Activated CD4-positive, alpha-beta T cell treated with anti-CD3 and anti-CD28 coated beads, Interleukin-2, amount 50 U/mL, for 4 hours (primary cell): ENCODE measurements at places on chromosomes 16 and 17.
A peak's percentile ranks its signal among the peaks of the same experiment; 100 is the strongest.

GRCh38 chr16:526181-527014 is 1.1 kb upstream of the CAPN15 start:
- peak; percentile 13 for DNase-seq

GRCh38 chr17:82305727-82306300 is 11.6 kb downstream of the CD7 start:
- no peak for DNase-seq

DNA sequence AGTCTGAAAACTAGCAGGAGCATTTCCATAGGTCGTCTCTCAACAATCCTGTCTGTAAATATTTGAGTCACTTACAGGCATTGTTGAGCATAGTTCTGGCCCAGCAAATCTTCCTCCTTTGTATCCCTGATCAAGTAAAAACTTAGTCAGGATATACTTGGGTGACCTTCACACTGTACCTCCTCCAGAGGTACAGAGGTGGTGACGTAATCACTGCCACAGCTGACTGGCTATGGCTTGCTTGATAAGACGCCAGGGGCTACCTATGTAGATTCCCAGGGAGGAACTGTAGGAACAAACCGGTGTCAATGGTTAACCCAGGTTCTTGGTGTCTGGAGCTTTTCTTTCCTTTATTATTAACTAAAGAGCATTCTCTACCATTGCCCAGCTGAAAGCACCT is at the start of gene KCNJ16:
Gene KCNJ16, plus strand, starts transcription at position 270 of the 400 bp plus-strand sequence. CDS start 56,863 bp downstream, outside the sequence.
- DNase-seq = no peak

GRCh38 chr17:74466111-74466827 is at the start of gene CD300A:
CD300A (plus strand) TSS chr17:74466634; CDS start chr17:74466704, 70 bp downstream.
- no peak for DNase-seq

DNA sequence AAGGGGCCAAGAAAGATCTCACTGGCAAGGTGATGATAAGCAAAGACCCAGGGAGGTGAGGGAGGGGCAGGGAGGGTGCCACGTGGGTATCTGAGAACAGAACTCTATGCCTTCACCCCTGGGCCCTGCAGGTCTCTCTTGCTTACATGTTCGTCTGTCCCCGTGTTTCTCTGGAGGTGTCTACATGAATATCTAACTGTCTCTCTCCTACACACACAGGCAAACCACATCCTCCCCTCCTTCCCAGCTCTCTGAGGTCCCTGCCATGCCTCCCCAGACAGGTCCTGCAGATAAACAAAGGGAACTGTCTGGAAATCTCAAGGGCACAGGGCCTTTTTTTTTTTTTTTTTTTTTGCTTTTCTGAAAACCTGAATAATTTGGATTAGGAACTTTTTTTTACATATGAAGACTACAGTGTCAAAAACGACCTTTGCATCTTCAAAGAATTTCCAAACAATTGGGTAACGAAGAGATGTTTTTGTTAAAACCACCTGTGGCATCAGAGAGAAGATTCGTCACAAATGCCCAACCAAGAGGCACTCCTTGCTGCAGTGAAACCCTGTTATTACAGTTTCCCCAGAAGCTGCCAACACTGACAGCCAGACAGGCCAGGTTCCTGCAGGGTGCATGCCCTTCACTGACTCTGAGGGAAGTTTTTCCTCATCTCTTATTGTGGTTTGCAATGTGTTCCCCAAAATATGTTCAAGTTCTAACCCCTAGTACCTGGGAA is 17.8 kb downstream of the PLLP start:
- peak; percentile 33 for DNase-seq

GRCh38 chr17:15422392-15422965 is 44.9 kb downstream of the CDRT4 start:
- no peak for DNase-seq

- no peak for DNase-seq
These were observed 137.9 kb upstream of the IRX5 start for GRCh38 chr16:54792811-54793210.

GRCh38 chr16:8648877-8649276 is 25.5 kb upstream of the ABAT start:
- no peak for DNase-seq

DNA sequence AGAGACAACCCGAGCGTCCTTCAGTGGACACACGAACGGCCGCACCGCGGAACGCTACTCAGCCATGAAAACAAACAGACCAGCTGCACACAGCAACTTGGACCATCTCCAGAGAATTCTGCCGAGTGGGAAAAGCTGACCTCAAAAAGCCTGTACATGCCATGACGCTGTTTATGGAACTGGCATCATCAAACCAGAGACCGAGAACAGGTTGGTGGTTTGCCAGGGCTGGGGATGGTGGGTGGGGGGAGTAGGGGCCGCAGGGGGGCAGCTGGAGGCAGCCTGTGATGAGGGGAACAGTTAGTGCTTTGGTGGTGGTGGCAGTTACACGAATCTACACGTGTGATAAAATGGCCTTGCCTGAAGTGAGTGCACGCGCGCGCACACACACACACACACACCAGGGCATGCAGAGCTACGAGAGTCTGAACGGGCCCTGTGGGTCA is 169.8 kb downstream of the LAT start:
- DNase-seq = no peak

DNA sequence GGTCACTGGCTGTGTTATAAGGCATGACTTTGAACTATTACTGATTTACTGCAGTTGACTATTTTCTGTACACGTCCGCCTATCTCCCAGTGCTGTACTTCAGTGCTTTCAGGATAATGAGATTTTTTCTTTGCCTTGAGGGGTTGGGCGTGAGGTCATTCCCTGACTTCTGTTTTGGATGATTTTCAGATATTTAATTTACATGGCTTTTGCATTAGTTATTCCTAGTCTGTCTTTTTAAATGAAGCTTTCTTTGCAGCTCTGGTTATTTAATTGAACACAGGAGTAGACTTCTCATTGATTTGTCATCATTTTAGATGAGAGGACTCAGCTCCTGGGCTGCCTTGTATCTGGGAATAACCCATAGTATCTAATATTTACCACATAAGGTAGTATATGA is 23.7 kb downstream of the WIPF2 start:
- no peak for DNase-seq

DNA sequence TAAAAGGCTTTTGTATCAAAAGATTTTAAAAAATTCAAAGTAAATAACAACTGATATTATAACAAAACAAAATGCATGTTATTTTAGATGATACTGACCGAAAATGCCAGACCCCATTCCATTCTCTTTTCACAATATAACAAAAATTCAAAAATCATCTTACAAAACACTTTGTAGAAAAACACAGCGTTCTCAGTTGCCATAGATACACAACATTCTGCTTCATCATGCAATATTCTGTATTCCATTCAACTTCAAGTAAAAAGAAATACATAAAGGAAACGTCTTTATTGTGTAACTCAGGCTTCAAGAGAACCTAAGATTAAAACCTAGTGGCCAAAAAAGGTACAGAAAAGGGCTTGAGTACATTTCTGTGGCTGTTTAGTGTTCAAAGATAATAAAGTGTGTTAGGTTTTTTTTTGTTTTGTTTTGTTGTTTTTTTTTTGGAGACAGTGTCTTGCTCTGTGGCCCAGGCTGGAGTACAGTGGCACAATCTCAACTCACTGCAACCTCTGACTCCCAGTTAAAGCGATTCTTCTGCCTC is 250.5 kb downstream of the CEP112 start:
- no peak for DNase-seq

GRCh38 chr17:9148905-9149525 is 127.7 kb downstream of the NTN1 start:
- no peak for DNase-seq

GRCh38 chr17:64025732-64026294 is 5.4 kb upstream of the ICAM2 start:
- peak; percentile 87 for DNase-seq

DNA sequence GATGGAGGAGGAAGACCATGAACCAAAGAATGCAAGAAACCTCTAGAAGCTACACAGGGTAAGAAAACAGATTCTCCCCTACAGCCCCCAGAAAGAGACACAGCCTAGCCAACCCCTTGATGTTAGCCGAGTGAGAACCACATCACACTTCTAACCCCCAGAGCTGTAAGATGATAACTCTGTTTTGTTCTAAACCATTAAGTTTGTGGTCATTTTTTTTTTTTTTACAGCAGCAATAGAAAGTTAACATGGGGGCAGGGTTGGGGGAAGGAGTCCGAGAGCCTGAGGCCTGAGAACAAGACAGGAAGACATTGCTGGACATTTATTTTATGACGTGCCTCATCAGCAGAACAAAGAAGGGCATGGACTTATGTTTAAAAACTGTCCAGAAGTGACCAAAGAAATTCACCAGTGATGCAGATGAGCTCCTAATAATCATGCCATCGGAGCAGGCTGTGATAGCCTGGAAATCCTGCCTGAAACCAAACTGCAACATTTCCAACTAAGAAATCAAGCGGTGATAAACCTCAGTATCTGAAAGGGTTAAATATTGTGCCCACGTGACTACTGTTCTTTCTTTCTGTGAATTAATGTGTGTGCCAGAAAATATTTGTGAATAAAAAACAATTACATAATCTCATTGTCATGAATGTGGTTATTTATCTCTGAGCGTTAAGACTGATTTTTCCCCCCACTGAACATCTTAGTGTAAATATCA is 1.1 kb downstream of the ABCA9 start:
- no peak for DNase-seq

DNA sequence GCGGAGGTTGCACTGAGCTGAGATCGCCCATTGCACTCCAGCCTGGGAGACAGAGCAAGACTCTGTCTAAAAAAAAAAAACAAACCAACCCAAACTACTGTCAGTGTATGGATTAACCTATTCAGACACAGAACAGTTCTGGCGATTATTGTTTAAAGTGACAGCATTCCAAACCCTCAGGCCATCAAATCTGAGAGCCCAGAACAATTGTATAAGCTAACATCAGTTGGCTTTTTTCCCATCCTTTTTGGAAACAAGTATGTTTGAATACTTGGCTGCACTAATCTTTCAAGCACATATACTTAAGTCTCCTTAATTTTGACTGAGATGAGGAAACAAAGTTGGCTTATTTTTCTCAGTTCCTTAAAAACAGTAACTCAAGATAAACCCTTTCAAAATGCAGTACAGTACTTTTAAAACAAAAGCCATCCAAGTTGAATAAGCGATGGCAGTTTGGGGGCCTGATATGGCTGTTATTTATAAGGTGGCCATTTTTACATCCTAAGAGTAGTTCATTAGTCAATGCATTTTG is 1.4 kb downstream of the ZSWIM7 start:
- no peak for DNase-seq

- DNase-seq = no peak
These were observed 16.0 kb downstream of the FBXO31 start for GRCh38 chr16:87367529-87367928.

GRCh38 chr16:87160701-87161337 is 156.4 kb downstream of the C16orf95 start:
- DNase-seq = no peak

DNA sequence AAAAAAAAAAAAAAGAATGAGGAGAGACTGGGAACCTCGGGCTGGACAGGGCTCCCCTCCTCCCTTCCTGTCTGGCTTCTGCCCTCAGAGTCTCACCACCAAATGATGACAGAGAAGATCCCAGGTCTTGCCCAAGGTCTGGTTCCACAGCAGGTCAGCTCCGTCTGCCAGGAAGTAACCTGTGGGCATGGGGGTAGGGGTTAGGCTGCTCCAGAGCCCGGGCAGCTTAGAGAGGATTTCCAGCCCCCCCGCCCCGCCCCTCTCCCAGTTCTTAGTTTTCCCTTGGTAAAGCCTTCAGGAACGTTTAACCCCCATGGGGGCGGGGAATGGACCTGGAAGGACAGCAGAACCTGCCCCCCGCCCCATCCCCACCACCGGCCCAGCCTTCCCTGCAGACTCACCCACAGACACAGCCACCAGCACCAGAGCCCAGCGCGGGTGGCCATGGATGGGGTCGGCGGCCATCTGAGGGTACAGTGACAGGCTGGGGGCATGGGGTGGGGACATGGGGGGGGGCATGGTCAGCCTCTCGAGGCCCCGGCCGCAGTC is 700 bp downstream of the TLCD2 start:
- DNase-seq = no peak

- peak; percentile 54 for DNase-seq
These were observed 497 bp downstream of the SMIM5 start for GRCh38 chr17:75633486-75634375.

GRCh38 chr16:28279006-28279405 is 13.3 kb upstream of the SBK1 start:
- DNase-seq = no peak

GRCh38 chr16:16067127-16067526 is 117.7 kb downstream of the ABCC1 start:
- DNase-seq = no peak

DNA sequence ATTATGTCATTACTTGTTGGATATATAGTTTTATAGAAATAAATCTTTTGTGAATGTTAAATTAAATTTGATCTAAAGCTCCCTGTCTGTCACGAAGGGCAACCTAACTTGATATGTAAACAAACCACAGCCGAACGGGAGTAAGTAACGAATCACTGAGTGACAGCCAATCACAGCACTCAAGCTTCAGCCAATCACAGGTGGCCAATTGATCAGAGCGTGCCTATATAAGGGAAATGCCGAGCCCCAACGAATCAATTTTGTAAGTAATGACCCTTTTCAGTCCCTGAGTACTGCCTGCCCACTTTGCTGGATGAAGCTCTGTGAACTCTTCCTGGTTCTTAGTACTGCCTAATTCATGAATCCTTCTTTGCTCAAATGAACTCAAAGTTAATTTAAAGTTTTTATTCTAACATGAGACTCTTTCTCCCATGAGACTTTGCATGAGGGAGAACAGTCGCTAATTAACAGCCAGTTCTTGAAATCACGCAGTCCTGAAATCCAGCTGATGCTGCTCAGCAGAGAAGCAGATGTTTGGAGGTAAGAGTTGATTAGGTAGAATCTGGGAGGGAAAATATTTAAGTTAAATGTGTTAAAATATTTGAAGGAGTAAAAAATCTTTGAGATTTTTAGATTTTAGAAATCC is 302.2 kb downstream of the CNTNAP4 start:
- no peak for DNase-seq
